ENCODE measurements at places on chromosomes 2 and 18. TPM values are rescaled to one million over a fixed set of nuclear protein-coding genes. Genes with fewer than 3 reads are reported as not detected.

CCDC121 gene
- 5.2 TPM for total RNA-seq

HOXD3 gene
- total RNA-seq, result 1.1 TPM

PAIP2B gene
- 10.3 TPM for total RNA-seq

C2orf69 gene
- total RNA-seq, result 10.8 TPM

DNA sequence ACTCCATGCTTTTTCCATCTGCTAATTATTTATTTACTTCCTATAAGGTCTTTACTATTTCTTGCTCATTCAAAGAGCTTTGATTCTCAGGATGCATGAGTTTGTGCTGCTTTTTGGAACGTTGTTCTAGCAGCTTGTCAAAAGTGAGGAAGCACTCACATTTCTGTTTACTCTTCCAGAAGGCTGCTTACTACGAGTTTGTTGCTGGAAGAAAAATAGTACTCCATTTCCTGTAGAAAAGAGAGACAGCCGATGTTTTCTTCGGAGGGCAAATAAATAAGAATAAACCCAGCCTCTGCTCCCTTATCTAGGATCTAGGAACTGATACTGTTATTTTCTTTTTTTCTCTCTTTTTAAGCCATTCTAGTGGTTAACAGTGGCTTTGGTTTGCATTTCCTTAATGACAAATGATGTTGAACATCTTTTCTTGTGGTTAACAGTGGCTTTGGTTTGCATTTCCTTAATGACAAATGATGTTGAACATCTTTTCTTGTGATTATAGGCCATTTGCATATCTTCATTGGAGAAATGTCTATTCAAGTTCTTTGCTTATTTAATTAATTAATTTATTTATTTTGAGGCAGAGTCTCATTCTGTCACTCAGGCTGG, 20.5 kb downstream of the CYP27A1 start:
- DNase-seq, result no peak

- no peak for DNase-seq
Measured at GRCh38 chr2:15023221-15023620, 390.7 kb downstream of the LRATD1 start.

DNA sequence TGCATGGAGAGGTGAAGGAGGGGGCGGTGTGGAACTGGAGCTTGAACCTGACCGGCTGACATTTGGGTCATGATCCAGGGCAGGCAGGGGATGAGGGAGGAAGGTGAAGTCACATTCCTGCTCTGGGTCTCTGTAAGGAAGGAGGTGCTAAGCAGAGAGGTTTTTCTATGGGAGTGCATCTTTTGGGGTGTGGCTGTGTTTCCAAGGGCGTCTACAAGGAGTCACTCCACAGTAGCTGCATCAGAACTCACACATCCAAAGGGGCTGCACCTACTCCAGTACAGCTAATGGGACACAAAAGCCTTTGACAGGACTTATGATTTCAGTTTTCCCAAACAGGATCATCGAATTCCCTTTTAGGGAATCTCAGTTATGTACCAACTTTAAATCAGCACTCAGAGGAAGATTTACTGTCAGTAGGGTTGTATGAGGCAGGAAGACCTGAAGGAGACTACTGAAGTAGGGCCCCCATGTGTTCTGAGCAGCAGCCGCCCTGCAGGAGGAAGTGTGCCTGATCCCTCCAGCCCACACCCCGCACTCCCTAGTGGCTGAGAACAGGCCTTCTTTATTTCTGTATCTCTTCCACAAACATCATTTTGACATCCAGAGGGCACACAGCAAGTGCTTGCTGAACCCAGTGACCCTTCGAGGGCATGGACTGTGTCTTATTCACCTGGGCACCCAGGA, 137.2 kb downstream of the CELF4 start:
- DNase-seq, result no peak

GRCh38 chr2:54524226-54524991, 68.3 kb downstream of the SPTBN1 start:
- no peak for DNase-seq

DNA sequence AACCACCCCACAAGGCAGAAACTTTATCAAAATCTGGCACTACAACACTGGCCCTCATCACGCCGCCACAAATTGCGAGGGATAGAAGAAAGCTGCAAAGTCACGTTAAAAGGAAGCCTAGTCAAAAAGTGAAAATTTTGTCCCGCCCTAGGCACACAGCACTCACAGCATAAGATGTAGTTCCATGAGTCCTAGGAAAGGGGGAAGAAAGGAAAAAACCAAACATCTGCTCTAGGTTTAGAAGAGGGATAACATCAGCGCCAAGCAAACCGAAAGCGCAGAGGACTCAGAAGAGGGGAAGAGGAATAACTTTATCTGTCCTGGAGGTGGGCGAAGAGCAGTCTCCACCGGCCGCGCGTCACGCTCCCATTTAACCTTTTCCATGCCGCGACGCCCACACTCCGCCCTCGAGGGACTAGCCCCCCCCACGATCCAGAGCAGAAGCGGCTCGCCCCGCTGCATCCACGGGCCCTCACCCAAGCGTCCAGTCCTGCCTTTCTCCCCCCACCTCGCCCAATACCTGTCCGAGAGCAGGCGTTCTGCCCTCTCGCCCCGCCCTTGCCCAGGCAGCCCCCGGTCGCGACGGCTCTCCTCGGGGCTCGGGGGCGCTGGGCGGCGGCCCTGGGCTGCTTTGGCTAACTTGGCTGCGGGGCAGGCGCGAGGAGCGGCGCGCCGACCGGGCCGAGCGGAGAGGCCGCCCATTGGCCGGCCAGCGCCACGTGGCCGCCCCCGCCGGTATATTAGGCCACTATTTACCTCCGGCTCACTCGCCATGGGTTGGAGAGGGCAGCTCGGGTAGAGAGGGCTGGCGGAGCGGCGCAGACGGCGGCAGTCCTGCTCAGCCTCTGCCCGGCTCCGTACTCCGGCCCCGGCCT, at the start of gene HOXD1:
Gene HOXD1, plus strand, starts transcription at position 770 of the 875 bp plus-strand sequence. CDS start 134 bp downstream, outside the sequence.
- DNase-seq, result no peak

- no peak for DNase-seq
Measured at GRCh38 chr2:110216199-110216598, 3.9 kb upstream of the MTLN start.

- DNase-seq, result no peak
Measured at GRCh38 chr2:224219781-224220180, 180.7 kb upstream of the SERPINE2 start.

DNA sequence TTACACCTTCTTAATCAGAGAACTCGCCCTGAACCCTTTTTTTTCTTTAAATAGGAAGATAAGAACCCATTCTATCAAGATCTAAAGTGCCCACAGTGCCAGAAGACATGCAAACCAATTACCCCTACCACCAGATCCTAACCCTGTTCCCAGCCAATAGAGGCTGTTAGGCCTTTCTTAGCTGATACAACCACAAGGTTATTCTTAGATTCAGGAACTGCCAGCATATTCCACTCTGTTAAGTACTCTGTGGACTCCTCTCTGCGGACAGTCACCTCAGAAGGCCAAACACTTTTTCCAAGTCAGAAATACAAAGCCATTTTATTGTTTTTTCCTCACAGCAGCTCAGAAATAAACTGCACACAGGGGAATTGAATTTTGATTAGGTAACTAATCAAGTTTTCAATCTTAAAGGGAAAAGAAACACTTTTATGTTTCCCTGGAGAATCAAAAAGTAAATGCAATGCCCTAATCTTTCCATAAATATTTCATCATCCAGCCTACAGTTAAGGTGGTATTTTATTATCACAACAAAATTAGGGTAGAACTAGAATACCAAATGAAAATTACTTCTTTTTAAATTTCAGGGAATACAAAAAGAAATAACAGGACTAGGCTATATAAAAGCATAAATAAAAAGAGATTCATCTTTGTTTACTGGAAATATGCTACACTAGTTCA, 111.4 kb downstream of the NBAS start:
- DNase-seq, result no peak

- no peak for DNase-seq
Measured at GRCh38 chr2:63772061-63772460, 69.6 kb upstream of the UGP2 start.

GRCh38 chr2:208820014-208820688, 413.6 kb downstream of the PTH2R start:
- DNase-seq, result no peak

GRCh38 chr18:10077986-10078385, 164.2 kb downstream of the VAPA start:
- DNase-seq, result no peak

DNA sequence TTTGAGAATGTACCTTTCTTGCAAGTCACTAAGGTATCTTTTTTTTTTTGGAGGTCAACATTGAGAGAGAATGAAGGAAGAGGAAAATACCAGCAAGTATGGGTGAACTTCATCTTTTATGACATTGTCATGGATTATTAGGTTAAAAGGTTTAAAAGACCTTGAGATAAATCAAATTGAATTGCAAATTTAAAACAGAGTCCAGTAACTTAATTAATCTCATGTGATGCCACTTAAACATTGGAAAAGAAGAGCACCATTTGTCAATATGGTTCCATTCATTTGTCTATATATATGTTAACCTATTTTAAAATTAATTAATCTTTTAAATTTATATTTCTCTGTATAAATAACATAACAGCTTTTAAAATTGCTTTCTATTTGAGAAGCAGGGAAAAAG, 83.8 kb downstream of the PPP1R1C start:
- no peak for DNase-seq

DNA sequence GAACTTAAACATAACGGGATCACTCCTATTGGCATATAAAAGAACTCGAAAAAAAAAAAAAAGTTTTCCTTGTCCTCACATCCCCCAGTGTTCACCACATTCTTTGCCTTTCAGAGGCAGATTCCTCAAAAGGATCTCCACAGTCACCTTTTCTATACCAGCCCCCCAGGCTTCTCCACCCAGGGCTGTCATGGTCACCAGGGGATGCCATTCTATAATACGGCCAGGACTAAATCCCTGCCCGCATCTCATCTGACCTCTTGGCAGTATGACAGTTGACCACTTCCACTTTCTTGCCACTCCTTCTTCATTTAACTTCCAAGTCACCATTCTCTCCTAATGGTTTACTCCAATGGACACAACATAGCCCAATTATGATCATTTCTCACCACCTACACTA, 29.3 kb downstream of the SOS1 start:
- no peak for DNase-seq

GRCh38 chr2:43055985-43056384, 170.4 kb downstream of the ZFP36L2 start:
- DNase-seq, result no peak
